ENCODE measurements at places on chromosomes 2 and 18.

GRCh38 chr2:37820471-37820986 is 104.6 kb upstream of the RMDN2 start:
- DNase-seq: no peak

GRCh38 chr2:149219856-149220255 is 110.5 kb upstream of the LYPD6 start:
- DNase-seq: no peak

DNA sequence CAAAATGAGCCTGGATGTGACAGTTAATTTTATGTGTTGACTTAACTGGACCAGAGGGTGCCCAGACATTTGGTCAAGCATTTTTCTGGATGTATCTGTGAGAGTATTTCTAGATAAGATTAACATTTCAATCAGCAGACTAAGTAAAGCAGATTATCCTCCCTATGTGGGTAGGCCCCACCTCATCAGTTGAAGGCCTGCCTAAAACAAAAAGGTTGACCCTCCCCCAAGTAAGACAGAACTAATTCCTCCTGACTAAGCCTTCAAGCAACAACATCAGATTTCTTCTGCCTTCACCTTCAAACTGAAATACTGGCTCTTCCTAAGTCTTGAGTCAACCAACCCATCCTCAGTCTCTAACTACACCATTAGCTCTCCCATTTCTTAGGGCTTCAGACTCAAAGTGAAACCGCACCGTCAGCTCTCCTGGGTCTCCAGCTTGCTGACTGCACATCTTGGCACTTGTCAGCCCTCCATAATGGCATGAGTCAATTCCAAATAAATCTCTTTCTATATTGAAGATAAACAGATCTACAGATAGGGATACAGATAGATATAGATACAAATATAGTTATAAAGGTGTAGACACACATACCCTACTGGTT is 47.9 kb downstream of the MEMO1 start:
- DNase-seq: no peak

DNA sequence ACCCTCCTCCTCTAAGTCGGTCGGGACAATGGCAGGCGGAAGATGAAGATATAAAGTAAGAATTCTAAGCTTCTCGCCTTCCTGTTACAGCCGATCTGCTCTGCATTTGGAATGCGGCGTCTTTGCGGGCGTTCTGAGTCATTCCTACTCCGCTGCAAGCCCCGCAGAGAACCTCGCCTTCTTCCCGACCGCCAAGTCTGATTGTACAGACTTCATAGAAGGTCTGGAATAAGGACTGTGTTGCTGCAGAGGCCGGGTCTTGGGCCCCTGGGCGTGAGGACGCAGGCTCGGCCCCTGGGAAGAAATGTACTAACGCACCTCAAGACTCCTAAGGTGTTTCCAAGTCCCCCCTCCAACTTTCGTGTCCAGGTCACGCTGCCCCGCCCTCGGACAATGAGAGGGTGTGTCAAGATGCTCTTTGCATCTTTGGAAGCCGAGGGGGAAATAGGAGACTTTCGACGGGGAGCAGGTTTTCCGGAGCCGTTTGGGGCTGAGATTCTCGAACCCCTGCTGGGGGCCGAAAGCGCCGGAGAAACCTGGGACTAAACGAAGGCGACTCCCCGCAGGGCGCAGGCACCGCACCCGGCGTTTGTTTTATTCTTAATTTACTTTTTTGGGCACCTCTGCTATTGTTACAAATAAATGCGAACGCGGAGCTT is 12.7 kb upstream of the PAX3 start:
- no peak for DNase-seq

GRCh38 chr2:43024515-43025011 is 201.8 kb downstream of the ZFP36L2 start:
- DNase-seq: peak; percentile 6

DNA sequence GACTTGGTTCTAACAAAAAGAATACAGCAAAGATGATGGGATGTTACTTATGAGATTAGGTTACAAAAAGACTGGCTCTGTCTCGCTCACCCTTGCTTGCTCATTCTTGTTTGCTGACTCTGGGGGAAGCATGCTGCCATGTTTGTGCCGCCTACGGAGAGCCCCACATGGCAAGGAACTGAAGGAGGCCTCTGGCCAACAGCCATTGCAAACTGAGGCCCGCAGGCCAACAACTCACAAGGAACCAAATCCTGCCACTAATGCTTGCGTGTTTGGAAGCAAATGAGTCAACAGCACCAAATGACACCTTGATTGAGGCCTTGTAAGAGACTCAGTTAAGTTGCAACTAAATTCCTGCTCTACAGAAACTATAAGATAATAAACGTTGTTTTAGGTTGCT is 297.6 kb upstream of the STON1 start:
- DNase-seq: no peak

DNA sequence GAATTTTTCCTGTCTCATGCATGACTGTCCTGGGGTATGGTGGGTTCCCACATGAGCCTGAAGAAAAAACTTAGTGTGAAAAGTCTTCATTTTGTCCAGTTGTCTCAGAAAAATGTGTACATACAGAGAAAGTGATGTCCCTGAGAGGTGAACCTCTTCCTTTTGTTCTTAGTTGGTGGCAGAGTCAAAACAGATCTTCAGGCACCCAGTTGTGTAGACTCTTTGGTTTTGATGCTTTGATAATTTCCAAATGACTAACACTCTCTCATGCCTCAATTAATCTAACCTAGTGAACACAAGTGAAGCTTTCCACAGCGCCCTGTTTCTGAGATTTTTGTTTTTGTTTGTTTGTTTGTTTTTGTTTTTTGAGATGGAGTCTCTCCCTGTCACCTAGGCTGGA is 273.5 kb downstream of the PIK3C3 start:
- DNase-seq: no peak

Measured in activated effector memory CD4-positive, alpha-beta T cell treated with Interleukin-2 at 50 U/mL for 16 hours (primary cell).